SW480 (cell line): ENCODE measurements at places on chromosomes 4 and X.

DNA sequence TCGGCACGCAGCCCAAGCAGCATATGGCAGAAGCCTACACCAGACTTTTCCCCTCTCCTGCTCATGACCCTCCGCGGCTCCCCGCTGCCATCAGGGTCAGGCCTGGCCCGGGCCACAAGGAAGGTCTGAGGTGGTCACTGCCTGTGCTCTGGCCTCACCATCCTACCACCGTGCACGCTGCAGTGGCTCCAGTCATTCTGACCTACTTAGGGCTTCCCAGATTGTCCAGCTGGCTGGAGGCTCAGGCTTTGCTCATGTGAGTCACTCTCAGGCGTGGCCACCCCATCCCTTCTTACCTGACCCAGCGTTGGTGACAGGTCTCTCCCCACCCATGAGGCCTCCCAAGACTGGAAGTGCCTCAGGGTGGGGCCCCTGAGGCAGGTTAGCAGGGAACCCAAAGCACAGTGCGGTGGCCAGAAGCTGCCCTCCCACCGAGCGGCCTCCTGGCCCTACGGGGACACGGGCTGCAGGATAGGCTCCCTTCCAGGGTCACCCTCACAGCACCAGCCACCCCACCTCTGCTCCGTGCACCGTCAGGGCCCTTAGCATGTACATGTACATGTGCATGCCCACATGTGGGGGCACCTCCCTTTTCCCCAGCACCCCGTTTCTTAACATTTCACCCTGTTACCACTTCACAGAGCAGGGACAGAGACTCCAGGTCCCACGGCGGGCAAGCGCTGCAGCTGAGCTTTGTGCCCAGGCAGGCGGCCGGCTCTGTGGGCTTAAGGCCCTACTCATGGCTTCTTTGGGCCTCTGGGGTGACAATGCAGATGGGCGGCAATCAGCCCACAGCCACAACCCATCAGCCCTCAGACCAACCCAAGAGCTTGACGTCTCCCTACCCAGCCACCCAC lies 2.2 kb downstream of the TREX2 start:
- DNase-seq: peak; percentile 30

GRCh38 chr4:137203601-137204000 lies 328.7 kb downstream of the PCDH18 start:
- DNase-seq: no peak

DNA sequence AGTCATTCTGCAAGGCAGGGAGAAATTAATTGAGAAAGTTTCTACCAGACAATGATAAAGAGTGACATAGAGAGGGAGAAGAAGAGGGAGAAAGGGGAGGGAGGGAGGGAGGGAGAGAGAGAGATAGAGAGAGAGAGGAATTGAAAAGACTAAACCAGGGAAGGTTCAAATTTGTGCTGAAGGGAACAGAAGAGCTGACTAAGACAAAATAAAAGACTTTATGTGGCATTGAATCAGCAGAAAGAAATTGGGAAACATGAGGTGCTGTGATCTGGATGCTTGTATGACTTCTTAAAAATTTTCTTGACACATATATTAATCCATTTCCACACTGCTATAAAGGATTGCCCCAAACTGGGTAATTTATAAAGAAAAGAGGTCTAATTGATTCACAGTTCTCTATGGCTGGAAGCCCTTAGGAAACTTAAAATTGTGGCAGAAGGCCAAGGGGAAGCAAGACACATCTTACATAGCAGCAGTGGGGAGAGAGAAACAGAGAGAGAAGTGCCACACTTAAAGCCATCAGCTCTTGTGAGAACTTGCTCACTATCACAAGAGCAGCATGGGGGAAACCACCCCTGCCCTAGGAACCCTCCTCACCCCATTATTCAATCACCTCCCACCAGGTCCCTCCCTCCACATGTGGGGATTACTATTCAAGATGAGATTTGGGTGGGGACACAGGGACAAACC lies 13.5 kb upstream of the CXCL6 start:
- no peak for DNase-seq

GRCh38 chr4:55538531-55538930 lies 8.2 kb downstream of the CLOCK start:
- DNase-seq: no peak

DNA sequence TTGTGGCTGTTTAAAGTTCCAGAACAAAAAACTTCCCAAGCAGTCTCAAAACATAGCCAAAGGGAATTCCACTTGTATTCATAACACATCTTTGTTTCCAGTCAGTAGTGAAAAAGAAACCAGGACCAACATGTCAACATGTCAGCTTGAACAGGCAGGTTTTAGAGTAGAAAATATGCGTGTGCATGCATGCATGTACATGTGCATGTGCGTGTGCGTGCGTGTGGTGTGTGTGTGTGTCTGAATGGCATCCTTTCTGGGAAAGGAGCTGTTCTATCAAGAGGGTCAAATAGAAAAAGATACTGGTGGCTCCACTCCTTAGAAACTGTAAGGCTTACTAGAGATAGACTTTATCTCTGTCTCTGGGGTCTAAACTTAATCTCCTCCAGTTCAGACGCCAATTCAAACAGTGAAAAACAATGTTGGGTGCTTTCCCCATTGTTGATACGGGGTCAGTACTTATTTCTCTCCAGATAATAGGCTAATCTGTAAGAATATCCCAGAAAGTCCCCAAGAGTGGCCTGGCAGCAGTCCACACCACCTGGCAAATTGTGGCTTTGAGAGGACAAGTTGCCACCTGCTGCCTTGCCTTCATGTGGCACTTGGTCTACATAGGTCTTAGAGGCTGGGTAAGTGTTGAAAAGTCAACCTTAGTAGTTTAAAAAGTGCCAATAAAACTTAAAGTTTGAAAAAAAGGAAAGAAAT lies 110.4 kb downstream of the SCD5 start:
- no peak for DNase-seq

GRCh38 chr4:148445071-148445859 lies 3.1 kb upstream of the NR3C2 start:
- no peak for DNase-seq

GRCh38 chrX:148134578-148134977 lies 153.4 kb downstream of the FMR1NB start:
- no peak for DNase-seq

GRCh38 chr4:10200869-10201268 lies 84.3 kb upstream of the WDR1 start:
- no peak for DNase-seq

DNA sequence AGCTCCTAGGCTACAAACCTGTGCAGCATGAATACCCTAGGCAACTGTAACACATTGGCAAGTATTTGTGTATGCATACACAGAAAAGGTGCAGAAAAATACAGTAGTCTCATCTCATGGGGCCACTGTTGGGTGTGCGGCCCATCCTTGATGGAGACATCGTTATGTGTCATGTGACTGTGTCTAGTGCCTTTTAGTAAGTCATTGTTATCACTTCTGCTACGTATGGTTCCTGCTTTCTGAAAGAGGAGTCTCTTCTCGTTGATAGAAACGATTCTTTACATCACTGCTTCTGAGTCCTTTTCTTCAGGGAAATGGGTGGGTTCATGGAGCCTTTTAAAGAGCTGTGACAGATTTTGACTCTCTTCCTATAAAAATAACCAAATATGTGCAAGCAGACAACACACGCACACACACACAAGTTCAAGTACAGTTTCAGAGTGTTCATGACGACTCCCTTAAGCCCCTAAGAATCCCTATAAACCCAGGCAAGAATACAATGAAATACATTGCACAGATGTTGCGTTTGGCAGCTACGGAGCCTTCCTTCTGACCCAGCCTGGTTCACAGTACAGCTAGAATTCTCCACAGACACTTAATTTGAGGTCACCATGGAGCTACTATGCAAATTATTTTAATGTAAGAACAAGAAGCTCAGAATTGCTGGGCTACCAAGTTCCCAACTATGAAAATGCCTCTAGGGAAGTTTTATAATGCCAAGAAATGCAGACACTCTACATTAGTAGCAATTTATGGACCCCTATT lies 10.2 kb upstream of the STK32B start:
- DNase-seq: no peak

GRCh38 chr4:40299811-40300292 lies 35.3 kb upstream of the CHRNA9 start:
- DNase-seq: peak; percentile 13

DNA sequence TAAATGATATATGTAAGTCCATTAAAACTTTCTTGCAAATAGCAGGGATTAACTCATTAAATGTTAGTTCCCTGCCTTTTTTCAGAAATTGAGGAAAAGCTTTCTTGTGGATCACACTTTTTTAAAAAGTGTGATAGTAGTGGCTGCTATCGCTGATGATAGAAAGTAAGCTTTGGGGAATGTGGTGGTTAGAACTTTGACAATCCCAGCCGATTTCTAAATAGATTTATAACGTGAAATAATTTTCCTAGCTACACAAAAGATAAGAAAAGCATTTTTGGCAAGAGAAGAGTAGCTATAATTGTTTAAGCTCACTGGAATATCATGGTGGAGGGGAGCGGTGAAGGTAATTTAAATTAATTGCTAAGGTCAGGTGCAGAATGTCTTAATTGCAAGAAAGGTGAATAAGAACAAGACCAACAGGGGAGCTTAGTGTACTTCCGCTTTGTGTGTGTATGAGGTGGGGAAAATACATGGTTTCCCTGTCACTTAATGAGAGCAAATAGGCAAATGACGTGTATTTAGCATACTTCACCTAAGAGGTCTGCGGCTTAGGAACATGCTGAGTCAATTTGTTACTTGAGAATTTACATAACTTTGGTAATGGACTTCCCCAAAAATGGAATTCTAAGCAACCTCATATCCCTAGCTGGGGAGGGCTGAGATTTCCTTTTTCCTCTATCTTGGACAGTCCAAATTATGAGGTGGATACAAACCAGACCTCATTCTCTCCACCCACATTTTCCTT lies 11.7 kb upstream of the IL21 start:
- DNase-seq: no peak

GRCh38 chrX:76127341-76127740 lies 45.5 kb upstream of the PBDC1 start:
- DNase-seq: no peak

DNA sequence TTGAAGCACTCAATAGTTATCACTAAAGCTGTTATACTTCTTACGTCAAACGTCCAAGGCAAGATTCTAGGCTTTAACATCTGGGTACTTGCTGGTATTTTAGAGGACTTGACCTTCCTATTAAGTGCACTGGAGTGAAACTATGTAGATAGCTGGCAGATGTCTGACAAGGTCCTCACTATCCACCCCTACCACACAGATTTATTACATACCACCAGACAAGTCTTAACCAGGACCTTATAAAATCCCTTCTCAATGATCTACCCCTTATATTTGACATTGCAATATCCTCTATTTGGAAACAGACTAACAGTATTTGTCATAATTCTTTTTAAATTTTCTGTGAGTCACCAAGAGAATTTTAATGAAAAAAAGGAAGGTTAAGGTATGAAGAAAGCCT lies 78.8 kb downstream of the PDGFC start:
- no peak for DNase-seq

DNA sequence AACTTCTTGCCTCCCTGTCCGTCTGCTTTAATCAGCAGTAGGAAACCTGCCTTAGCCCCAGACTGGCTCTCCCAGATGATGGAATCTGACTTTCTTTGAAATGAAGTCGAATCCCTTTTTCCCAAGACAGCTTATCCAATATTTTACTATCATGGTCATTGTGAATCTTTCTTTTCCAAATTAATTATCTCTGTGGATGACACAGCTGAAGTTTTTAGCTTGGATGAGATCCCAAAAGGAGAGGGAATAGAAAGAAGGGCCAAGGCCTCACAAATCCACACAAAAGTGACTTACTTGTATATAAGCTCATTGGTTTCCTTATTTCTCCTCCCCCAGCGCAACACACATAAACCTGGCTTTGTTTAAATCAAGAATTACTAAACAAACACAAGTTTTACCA lies 100.6 kb downstream of the RASL11B start:
- no peak for DNase-seq

DNA sequence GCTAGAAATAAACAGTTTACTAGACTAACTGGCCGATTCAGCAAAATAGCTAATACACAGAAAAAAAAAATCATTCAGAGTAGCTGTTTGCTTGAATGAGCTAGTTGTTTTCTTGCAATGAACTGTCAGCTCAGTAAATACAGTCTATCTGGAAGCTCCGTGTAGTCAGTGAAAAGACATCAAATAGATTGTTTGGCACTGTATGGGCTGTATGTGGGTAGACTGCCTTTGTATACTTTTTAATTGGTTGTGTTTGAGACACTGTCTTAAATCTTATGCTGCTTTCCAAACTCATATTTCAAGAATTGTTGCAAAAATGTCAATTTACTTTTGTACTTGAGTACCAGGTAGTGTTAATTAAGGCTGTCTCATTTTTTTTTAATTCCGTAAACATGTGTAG lies 61.6 kb upstream of the GPR174 start:
- DNase-seq: no peak

DNA sequence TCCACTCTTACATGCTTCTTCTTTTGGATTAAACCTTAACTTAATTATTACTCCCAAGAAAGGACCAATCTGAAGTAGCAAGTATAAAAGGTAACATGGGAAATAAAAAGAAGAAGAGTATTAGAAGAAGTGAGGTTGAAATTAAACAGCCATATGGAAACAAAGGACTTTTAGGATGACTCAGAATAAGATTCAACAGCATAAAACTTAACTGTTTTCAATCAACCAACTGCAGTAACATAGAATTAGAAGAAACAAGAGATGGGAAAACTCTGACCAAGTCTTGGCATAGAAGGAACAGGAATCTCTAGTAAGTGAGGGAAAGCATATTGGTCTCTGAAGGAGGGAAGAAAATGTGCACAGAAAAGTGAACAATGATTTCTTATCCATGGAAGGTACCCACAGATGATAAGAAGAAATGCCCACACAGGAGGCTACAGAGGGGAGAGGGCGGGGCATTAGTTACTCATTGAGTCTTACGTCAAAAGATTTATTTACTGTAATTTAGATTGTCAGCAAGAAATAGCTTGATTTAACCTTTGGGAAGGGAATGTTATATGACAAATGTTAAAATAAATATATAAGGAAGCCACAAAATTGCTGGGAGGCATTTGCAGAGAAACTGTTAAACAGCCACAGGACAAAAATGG lies 177.3 kb downstream of the BANK1 start:
- no peak for DNase-seq

DNA sequence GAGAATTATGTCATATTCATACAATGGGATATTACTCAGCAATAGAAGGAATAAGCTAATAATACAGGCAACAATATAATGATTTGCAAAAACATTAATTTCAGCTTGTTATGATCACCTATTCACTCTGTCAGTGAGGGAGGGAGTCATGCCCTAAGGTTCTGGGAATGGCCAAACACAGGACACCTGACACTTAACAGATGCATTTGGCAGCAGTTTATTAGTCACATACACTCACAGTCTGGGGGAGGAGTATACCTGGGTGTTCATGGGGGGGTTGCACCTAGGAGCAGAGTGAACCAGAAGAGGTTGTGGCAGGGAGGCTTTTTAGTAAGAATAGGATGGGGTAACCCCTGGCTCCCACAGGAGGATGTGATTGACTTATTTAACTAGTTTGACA lies 38.3 kb downstream of the SERPINA7 start:
- no peak for DNase-seq

DNA sequence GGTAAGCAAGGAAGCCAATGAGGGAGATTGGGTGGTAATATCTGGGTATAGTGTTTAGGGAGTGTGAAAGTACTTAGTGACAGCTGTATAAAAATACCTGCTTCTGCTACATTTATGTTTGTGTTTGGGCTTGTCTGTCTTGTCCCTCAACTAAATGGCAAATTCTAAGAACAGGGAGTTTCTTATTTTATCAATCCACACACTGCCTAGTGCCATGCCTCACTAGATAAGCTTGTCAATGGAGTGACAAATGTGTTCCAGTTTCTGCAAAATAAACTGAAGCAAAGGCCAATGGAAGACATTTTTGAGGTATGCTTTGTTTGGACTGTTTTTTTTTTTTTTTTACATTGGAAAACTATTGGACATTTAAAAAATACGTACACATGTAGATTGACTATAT lies 418.0 kb downstream of the SH2D1A start:
- DNase-seq: no peak
